ENCODE measurements at places on chromosomes 2 and 18.

DNA sequence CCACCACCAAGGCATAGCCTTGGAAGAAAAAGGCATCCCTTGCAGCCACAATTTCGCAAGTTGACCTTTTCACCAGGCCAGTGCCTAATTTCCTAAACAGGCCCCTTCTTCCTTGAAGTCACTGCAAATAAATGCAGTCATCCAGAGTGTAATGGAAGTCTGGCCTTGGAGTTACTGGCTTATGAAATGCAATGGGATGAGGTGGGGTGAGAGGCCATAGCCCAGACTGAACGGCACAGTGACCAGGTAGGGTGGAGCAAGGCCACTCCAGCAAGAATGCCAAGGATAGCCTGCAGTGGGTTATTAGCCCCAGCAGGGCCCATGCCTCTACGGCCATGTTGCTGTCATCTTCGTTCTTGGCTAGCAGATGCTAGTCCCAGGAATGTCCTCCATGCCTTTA, 68.4 kb downstream of the BCL11A start:
- DNase-seq: no peak

DNA sequence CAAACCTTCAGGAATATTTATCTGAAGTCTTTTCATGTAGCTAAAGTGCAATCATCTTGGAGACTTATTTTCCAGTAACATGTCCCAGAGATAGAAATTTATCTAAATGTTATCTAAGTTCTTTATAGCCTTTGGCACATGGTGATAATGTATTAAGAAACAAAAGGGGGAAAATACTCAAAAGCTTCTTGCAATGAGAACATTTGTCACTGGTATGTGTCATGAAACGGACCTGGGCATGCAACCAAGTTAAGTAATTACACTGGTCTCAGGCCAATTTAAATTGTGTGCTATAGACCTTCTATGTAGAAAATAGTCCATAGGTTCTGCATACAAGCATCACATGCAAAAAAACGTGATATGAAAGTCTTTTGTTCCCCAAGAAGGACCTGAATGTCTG, 136.2 kb downstream of the SLC8A1 start:
- DNase-seq: peak; percentile 65

GRCh38 chr2:237706257-237706656, 78.9 kb downstream of the LRRFIP1 start:
- no peak for DNase-seq

- no peak for DNase-seq
Observed at GRCh38 chr2:202094426-202094986, 21.5 kb downstream of the KIAA2012 start.

DNA sequence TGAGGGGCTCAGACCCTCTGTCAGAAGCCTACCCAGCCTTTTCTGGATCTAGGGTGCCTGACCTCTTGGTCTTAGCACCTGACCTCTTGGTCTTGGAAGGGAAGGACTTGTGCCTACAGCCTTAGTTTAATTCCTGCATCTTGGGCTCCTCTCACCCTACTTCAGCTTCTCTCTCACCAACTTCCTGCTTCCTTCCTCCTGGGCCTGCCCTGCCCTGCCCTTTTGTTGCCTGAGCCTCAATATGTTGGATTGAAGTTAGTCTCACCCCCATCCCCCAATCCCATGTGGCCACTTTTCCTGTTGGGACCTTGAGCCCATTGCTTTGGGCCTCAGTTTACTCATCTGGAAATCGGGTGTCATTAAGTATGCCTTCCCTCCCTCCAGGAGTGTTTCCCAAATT, 206.2 kb upstream of the SKOR2 start:
- no peak for DNase-seq

GRCh38 chr2:67806816-67807215, 256.0 kb downstream of the C1D start:
- DNase-seq: no peak

GRCh38 chr2:165699946-165700345, 94.1 kb downstream of the GALNT3 start:
- no peak for DNase-seq

DNA sequence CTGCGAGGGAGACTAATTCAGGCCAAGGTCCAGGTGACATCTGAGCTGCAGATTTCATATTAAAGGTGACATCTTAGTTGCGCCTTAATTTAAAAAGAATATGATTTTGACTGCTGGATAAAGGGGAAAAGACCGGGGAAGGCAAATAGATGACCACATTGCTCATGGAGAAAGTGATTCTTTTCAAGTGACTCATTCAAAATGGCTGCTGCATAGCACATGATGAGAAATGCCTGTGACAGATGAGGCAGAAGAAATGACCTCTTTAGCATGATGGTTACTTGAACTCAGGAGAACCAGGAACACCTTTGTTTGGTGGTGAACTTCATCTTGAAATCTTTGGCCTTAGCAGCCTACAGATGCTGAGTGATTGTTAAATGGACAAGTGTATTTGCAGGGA, 385.8 kb upstream of the TRIB2 start:
- no peak for DNase-seq

DNA sequence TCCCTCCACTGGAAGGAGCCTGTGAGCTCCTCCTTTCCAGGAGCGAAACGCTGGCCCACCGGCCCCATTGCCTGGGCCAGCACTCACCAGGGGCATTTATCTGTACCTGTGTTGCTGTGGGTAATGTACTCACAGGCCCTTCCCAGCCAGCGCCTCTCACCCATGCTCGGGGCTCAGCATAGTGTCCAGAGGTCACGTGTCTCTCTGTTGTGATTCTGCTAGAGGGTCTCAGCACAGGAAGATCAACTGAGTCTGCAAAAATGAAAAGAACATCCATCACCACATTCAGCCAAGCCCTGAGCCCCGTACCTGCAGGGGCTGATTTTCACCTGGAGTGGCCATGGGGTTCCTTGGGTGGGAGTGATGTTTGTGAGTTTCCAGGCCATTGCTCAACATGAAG, 103.1 kb upstream of the TPO start:
- DNase-seq: no peak

DNA sequence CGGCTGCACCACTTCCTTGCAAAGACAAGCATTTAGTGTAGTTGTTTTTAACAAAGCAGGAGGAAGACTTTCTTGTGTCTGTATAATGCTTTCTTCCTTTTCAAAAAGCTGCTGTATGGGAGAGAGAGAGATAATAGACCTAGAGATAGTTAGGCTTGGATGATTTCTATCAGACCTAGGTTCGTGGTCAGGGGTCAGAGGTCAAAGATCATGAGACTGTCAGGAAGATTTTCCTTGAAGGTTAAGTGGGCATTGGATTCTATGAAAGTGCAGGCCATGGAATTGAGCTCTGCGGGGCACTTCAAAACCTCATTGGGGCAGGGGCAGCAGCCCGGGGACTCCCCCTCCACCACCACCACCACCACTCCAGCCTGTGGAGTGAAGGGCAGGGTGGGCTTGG, 164.6 kb downstream of the CTIF start:
- no peak for DNase-seq

DNA sequence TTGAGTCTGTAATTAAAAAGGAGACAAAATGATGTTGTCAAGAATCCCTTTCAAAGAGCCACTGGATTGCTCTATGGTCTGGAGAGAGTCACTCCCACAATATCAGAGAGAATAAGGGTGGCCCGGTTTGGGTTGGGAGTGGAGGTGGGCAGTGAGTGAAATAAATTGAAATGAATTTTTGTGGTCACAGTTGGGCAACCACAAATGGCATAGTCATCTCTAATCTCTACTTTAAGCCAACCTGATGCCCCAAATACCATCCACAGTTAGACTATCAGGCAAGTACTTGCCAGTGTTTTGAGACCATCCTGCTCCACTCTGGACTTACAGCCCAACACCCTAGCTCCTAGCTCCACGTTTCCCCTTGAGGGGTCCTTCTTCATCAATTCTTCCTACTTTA, 559.7 kb downstream of the BCL11A start:
- DNase-seq: no peak

GRCh38 chr2:45567288-45567963, 43.6 kb downstream of the SRBD1 start:
- no peak for DNase-seq

DNA sequence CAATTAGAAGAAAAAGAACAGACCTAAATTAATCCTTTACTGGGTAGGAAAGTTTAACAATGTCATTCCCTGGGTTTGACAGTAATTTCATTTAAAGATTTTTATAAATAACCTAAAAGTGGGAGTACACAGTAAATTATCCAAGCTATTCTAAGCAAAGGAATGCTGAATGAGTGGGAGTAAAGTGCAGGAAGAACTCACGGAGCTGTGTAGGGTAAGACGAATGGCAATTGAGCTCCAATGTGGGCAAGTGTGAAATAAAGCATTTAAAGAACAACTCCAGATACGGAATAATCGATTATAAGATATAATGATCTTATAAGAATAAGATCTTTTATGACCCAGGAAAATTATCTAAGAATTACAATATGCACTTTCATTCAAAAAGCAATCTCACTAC, 93.2 kb downstream of the LRRTM4 start:
- DNase-seq: no peak

DNA sequence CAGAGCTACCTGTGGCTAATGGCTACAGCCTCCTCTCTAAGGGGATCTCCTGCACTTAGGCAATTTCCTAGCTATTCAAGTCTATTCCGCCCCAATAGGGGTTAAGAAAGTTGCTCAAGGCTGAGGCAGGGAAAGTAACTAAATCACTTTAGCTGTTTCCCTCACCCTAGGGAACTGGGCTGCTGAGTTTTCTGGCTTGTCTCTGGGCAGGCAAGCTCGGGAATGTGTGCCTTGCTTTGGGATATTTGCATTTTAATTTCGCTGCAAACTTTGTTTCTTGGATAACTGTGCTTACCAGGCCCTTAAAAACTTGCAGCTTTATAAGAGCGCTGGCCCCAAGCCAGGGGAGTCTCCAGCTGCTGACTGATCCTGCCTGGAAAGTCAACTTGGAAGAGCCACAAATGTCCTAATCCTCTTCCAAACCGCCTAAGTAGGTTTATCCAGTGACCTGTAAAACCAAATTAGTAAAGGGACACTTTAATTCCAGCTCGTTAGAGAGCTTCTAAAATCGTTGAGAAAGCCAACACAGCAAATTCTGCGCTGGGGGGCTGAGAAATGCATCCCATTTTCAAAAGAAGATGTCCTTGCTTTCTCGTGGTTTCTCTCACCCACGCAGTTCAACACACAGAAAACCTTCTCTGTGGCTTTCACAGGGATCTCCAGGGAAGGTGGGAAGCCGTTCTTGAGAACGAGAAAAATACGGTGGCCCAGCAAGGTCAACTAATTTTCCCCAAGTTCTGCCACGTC, 59.5 kb upstream of the SP3 start:
- peak; percentile 58 for DNase-seq

DNA sequence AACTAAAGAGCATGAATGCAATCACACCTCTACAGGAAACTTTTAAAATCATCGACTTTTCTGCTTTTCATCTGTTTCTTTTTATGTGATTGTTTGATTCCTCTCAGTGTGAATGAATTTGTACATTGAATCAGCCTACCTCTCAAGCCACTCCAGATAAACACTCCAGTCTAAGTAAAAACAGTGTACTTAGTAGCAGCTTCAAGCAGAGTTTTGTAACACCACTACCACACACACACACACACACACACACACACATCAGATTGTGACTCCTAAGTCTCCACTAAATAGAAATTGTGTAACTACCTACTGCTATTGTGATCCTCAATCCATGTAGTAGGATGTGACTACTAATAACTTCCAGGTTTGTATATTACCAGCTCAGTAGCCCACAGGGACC, 65.3 kb upstream of the EPB41L5 start:
- no peak for DNase-seq

DNA sequence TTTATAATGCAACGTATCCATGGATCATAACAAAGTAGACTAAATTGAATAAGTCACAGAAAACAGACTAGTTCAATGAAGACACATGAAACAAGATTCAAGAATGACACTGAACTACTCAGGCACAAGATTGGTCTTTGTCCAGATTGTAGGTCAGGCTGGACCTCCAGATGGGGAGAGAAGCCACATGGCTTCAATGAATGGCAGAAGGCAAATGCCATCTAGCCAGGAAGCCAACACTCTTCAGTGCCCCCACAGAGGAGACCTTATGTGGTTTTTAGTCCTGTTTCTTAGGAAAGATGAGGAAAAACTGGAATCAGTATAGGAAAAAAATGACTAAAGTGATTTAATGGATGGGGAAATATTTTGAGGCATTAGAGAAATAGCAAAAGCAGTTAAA, 43.1 kb downstream of the BOD1L2 start:
- no peak for DNase-seq

GRCh38 chr2:19525313-19525712, 166.9 kb upstream of the OSR1 start:
- DNase-seq: no peak

GRCh38 chr18:58097121-58097906, 53.3 kb downstream of the NEDD4L start:
- DNase-seq: no peak

DNA sequence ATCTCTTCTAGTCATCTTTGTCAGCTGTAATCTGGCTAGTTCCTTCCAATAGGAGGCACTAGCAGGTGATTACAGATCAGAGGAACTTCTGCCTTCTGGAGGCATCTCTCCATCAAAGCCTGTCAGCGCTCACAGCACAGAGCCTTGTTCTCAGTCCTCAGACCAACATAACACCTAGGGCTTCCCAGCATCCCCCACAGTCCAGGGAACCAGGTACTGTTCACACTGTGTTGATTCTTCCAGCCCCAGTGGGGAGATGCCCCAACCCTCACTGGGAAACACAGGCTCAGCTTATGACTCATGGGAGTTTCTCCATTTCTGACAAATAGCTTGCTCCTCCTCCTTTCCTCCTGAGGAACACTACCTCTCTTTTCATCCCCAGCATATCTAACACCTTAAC, 601.7 kb downstream of the CBLN2 start:
- no peak for DNase-seq

DNA sequence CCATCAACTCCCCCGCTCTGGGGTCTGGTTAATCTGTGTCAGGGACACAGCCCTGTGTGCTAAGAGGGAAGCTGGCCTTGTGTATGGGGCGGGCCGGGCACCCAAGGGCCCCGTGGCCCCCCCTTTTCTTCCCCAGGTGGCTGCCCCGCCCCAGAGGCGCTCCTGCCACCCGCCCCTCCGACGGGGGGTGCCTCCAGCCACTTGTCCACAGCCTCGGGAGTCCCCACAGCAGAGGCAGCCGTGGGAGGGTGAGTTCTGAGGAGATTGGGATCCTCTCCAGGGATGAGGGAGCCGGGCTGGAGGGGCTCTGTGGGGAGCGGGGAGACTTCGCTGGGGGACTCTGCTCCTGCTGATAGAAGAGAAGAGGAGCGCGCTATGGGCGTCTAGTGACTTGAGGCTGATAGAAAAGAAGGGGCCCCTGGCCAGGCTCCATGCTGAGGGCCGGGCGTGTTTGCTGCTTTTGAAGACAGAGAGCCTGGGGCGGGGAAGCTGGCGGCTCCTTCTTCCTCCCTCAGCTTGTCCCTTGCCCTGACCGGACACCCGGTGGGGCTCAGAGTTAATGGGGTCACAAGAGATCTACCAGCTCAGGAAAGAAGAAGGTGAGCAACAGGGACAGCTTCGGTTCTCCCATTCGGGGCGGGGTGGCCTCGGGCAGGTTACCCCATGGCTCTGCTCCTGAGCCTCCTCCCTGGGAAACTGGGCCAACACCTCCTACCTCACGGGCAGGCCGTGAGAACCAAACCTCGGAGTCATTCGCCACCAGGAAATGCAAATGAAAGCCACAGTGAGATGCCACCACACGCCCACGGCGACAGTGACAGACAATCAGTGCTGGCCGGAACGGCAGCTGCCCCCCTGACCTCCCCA, 89.4 kb upstream of the TAF1B start:
- DNase-seq: no peak

- DNase-seq: no peak
Observed at GRCh38 chr18:10148189-10148929, 234.5 kb downstream of the VAPA start.
